Central memory CD8-positive, alpha-beta T cell (primary cell): ENCODE measurements at places on chromosomes 7 and 10.

- no peaks in the 10 kb centered on the region for H3K4me1 ChIP-seq
- DNase-seq: no peak
- no peaks in the 10 kb centered on the region for H3K27me3 ChIP-seq
- no peaks in the 10 kb centered on the region for H3K36me3 ChIP-seq
- no peak overlapping the region for H3K4me3 ChIP-seq
These were observed 668.6 kb downstream of the NRG3 start for GRCh38 chr10:82543631-82544030.

GRCh38 chr10:132545659-132546367 lies 8.2 kb downstream of the INPP5A start:
- no peak overlapping the region for H3K27ac ChIP-seq
- H3K4me3 ChIP-seq: no peak overlapping the region
- peaks cover 30% of the 10 kb centered on the region for H3K4me1 ChIP-seq
- DNase-seq: no peak
- peaks cover 3% of the 10 kb centered on the region for H3K36me3 ChIP-seq
- H3K27me3 ChIP-seq: no peaks in the 10 kb centered on the region

- H3K4me3 ChIP-seq: no peak overlapping the region
- no peaks in the 10 kb centered on the region for H3K36me3 ChIP-seq
These were observed 144.4 kb downstream of the TES start for GRCh38 chr7:116354546-116355423.

GRCh38 chr7:27191833-27192545 lies 7.0 kb upstream of the HOXA11 start:
- DNase-seq: no peak
- H3K27me3 ChIP-seq: peaks cover 96% of the 10 kb centered on the region
- no peak overlapping the region for H3K27ac ChIP-seq
- H3K4me3 ChIP-seq: peak overlapping the region; percentile 29
- peaks cover 29% of the 10 kb centered on the region for H3K4me1 ChIP-seq

GRCh38 chr10:101906586-101907183 lies 63.1 kb upstream of the KCNIP2 start:
- H3K27ac ChIP-seq: no peak overlapping the region
- no peak for DNase-seq
- no peaks in the 10 kb centered on the region for H3K27me3 ChIP-seq
- H3K36me3 ChIP-seq: peaks cover 17% of the 10 kb centered on the region
- H3K4me1 ChIP-seq: peaks cover under 1% of the 10 kb centered on the region

- no peaks in the 10 kb centered on the region for H3K4me1 ChIP-seq
- no peak for DNase-seq
- H3K4me3 ChIP-seq: no peak overlapping the region
- H3K27me3 ChIP-seq: no peaks in the 10 kb centered on the region
These were observed 86.7 kb upstream of the PRKAR2B start for GRCh38 chr7:106957766-106958165.

- H3K27ac ChIP-seq: peak overlapping the region; percentile 82
- peak overlapping the region; percentile 45 for H3K4me3 ChIP-seq
- H3K36me3 ChIP-seq: peaks cover 5% of the 10 kb centered on the region
- DNase-seq: no peak
- no peaks in the 10 kb centered on the region for H3K27me3 ChIP-seq
- peaks cover 51% of the 10 kb centered on the region for H3K4me1 ChIP-seq
These were observed 10.8 kb upstream of the PVRIG start for GRCh38 chr7:100208911-100209408.

- peaks cover 11% of the 10 kb centered on the region for H3K27me3 ChIP-seq
- peaks cover 2% of the 10 kb centered on the region for H3K36me3 ChIP-seq
- H3K27ac ChIP-seq: no peak overlapping the region
- no peaks in the 10 kb centered on the region for H3K4me1 ChIP-seq
- H3K4me3 ChIP-seq: no peak overlapping the region
These were observed 102.4 kb downstream of the USP6NL start for GRCh38 chr10:11509036-11509435.

DNA sequence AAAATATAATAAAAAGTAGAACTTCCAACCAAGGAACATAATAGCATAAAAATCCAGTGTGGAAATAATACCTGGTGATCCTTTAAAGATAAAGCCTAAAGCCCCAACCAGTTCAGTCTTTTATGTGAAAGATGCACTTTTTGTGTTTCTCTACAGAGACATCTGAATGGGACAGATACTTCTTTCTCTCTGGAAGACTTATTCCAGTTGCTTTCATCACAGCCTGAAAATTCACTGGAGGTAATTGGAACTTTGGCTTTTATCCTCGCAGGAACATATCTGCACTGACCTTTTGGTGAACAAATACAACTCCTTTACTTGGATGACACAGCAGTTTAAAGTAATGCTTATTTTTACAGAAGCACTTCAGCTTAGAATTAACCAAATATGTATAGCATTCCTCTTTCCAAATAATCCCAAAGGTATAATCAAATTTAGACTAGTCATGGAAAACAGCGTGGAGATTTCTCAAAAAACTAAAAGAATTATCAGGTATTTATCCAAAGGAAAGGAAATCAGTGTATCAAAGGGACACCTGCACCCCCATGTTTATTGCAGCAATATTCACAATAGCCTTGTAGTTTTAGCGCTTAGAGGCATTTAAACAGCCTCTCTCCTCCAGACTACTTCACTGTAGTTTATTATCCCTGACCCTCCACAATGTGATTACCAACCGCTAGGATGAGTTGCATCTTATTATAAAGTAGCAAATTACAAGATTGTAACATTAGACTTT lies 16.8 kb downstream of the HNRNPA2B1 start:
- no peaks in the 10 kb centered on the region for H3K27me3 ChIP-seq
- no peak for DNase-seq
- peaks cover 33% of the 10 kb centered on the region for H3K36me3 ChIP-seq

GRCh38 chr10:44980309-44981171 lies 1.9 kb upstream of the DEPP1 start:
- H3K36me3 ChIP-seq: peaks cover 2% of the 10 kb centered on the region
- H3K4me3 ChIP-seq: no peak overlapping the region
- no peaks in the 10 kb centered on the region for H3K27me3 ChIP-seq

GRCh38 chr7:25726781-25727311 lies 425.2 kb upstream of the NFE2L3 start:
- no peak overlapping the region for H3K27ac ChIP-seq
- H3K4me1 ChIP-seq: no peaks in the 10 kb centered on the region
- no peaks in the 10 kb centered on the region for H3K36me3 ChIP-seq
- no peak for DNase-seq
- H3K27me3 ChIP-seq: peaks cover 28% of the 10 kb centered on the region

GRCh38 chr10:61835069-61835945 lies 66.2 kb upstream of the ARID5B start:
- H3K27ac ChIP-seq: no peak overlapping the region
- DNase-seq: no peak
- no peaks in the 10 kb centered on the region for H3K27me3 ChIP-seq

DNA sequence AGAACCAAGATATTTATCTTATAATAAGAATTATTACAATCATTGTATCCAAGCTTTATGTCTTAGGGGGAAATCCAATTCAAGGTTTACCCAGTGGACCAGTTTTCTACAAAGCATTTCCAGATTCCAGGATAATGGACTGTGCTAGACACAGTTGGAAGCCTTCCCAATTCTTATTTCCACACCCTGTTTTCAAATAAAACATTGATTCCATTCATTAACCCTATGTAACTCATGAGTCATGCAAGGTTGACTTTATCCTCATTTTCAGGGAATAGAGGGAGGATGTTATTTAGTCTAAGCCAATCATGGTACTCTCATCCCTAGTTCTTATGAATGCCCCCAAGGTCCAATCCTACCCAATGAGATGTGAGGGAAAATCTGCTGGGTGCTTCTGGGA lies 145.7 kb downstream of the RNLS start:
- H3K4me3 ChIP-seq: no peak overlapping the region
- H3K27me3 ChIP-seq: no peaks in the 10 kb centered on the region
- H3K27ac ChIP-seq: no peak overlapping the region
- no peaks in the 10 kb centered on the region for H3K4me1 ChIP-seq
- peaks cover 2% of the 10 kb centered on the region for H3K36me3 ChIP-seq

DNA sequence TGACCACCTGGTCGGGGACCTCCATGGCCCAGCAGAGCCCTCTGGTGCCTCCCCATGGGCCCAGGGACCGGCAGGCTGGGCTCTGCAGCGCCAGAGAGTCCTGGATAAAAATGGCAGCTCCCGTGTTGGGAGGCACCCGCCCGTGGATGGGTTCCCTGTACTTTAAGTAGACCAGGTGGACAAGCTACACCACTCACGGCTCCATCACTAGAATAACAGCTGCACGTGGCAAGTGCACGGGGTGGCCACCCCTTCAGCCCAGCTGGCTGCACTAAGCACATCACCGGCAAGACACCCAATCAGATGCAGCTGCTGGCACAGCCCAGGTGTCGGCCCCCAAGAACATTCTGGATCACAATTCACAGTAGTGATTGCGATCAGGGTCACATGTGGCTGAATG lies 69.8 kb downstream of the DIP2C start:
- H3K4me3 ChIP-seq: no peak overlapping the region
- no peak for DNase-seq
- no peaks in the 10 kb centered on the region for H3K4me1 ChIP-seq
- peaks cover 78% of the 10 kb centered on the region for H3K27me3 ChIP-seq
